ENCODE measurements at places on chromosomes 6 and 20.

DNA sequence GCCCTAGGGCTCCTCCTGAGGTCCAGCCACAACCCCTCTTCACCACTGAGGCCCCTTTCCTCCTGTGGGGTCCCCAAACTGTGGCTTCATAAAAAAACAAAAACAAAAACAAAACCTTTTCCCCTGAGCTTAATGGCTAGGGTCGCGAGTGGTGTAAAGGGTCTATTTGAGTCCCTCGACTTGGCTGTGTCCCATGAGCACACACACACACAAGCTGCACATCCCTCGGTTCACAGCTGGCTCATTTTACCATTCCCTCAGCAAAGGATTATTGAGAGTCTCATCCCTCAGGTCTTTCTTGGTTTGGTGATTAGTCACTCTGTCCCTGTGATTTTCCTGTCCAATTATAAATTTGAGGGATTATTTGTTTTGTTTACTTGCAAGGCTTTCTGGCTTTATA is 206.1 kb upstream of the SASH1 start:
- DNase-seq: no peak

GRCh38 chr6:159463119-159463829 is 229.8 kb downstream of the SOD2 start:
- no peak for DNase-seq

DNA sequence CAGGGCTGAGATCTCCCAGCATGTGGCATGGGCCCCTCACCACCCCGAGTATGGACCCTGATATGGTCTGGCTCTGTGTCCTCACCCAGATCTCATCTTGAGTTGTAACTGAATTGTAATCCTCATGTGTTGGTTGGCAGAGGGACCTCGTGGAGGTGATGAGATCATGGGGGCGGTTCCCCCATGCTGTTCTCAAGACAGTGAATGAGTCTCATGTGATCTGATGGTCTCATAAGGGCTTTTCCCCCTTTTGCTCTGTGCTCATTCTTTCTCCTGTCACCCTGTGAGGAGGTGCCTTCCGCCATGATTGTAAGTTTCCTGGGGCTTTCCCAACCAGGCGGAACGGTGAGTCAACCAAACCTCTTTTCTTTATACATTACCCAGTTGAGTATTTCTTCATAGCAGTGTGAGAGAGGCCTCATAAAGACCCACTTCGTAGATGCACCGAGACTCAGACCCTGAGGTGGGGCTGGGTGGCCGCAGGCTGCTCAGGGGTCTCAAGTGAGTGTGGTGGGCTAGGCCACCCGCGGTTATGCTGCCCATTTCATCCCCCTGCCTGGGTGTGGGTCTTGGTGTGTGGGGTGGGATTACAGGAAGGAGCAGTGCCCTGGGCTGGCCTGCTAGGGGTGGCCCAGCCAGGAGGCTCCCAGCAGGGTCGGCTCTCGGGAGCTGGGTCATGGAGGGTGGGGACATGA is 26.2 kb upstream of the GATA5 start:
- DNase-seq: peak; percentile 47

DNA sequence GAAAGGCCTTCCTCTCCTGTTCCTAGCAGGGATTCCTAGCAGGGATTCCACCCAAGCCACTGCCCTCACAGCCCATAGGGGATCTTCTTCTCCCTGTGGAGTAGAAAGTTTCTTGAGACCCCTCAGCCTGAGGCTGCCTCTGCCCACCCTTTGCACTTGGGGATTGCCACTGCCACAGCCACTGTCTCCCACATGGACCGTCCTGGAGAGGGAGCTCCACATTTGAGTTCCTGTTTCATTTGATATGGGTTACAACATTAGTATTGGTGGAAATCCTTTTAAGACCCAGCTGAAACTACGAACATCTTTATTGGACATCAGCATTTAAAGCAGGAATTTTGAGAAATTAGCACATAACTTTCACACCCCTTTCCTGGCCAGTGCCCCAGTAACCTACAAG is 25.6 kb downstream of the HLA-G start:
- DNase-seq: no peak

GRCh38 chr6:14644381-14644780 is 526.8 kb downstream of the CD83 start:
- DNase-seq: no peak

DNA sequence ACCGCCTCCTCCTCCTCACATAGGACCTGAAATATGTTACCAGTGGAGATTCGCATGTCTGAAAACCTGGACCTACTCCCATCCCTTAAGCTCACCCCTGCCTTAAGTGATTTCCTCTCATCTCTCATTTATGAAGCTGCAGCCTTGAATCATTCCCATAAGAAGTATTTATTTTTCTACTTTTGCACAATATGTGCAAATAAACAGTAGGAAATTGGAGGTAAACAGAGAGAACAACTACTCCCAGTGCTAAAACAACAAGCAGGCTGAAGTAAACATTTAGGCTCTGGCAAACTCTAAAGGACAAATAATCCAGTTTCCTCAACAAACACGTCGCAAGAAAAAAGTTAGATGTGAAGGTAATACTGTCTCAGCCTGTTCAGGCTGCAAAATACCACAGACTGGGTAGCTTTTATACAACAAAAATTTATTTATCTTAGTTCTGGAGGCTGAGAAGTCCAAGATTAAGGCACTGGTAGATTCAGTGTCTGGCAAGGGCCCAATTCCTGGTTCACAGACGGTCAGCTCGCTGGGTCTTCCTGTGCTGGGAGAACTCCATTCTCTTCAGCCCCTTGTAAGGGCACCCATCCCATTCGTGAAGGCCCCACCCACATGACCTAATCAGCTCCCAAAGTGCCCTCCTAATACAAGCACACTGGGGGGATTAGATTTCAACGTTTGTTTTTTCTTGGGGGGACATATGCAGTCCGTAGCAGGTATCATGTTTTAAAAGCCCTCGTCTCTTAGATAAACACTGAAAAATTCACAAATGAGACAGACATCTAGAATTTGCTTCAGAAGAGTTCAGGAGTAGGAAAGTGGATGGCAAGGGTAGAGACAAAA is 15.6 kb downstream of the SPATA2 start:
- no peak for DNase-seq

DNA sequence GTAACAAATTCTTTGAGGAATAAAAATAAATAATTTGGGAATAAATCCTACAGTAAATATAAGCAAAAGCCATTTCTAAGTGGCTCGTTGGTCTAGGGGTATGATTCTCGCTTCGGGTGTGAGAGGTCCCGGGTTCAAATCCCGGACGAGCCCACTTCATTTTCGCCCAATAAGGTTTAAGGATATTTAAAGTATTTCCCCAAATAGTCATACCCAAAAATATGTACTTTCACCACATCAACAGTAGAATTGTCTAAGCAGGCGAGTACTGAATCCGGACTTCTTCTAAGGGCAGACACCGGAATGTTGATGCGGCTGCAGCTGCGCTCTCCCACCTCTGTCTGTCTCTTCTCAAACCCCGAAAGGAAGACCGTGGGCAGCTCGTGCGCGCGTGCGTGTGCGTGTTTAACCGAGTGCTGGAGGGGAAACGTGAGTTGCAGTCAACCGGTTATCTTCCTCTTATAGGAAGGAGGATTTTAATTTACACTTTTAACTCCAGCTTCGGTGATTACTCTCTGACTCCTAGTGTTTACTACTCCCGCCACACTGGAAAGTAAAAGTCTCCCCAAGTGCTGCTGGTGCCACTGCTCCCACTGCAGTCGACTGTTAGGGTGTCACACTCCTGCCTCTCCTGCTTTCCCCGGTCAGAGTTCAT is 155.7 kb upstream of the PRSS16 start:
- DNase-seq: no peak

- no peak for DNase-seq
These were observed 33.7 kb downstream of the PYGB start for GRCh38 chr20:25281541-25281991.

- no peak for DNase-seq
These were observed 12.8 kb upstream of the KHDRBS2 start for GRCh38 chr6:62298745-62299392.

DNA sequence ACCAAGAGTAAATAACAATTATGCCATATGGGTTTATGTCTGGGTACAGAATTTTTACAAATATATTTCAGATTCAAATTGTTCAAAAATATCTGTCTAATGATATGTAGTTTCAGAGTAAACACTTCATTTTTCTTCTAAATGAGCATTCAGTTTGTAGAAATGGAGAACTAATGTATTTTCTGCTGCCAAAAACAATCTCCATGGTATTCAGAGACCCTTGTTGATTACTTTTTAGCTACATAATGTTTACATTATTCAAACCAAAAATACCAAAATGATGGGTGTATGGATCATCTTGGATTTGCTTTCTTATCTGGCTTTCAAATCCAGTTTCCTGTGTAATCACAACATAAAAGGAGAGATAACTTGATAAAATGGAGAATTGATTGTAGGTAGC is 576.0 kb upstream of the CDH4 start:
- no peak for DNase-seq

DNA sequence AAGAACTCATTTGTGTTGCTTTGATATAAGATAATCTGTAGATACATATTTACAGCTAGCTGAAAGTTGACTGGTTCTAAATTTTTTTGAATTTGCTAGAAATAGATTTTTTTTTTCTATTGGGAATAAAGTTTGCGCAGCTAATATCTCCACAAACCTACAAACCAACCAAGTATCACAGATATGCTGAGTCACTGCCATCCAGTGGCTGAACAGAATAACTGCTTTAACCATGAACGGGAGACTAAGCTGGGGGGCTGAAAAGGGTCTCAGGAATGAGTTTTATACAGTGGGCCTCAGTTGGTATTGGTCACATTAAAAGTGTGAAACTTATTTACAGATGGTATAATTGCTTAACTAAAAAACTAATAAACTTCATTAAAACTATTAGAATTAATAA is 326.7 kb upstream of the CNR1 start:
- DNase-seq: peak; percentile 5

GRCh38 chr6:166852451-166852975 is 103.8 kb downstream of the RNASET2 start:
- DNase-seq: no peak

GRCh38 chr6:31453259-31453658 is 44.7 kb upstream of the MICB start:
- DNase-seq: no peak

- no peak for DNase-seq
These were observed 111.5 kb upstream of the KCNG1 start for GRCh38 chr20:51134405-51134804.

DNA sequence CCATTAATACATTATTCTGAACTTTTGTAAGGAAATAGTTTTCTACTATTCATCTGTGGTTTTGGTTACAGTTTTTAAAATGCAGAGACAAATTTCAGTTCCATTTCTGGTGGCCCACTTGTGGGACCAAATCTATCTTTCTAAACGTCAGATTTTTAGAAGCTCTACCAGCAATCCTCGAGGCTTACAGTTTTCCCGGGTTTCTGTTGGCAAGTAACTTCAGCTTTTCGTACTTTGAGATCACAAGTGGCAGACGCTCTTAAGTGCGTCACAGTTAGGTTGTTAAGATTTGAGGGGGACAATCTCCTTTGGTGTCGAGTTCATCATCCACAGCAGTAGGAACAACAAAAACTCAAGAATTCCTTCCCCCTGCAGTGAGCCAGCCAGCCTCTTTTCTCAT is 60.0 kb downstream of the JARID2 start:
- no peak for DNase-seq

- DNase-seq: no peak
These were observed 599.6 kb downstream of the EPM2A start for GRCh38 chr6:145135702-145136101.

GRCh38 chr6:112618849-112619248 is 271.7 kb downstream of the RFPL4B start:
- no peak for DNase-seq

DNA sequence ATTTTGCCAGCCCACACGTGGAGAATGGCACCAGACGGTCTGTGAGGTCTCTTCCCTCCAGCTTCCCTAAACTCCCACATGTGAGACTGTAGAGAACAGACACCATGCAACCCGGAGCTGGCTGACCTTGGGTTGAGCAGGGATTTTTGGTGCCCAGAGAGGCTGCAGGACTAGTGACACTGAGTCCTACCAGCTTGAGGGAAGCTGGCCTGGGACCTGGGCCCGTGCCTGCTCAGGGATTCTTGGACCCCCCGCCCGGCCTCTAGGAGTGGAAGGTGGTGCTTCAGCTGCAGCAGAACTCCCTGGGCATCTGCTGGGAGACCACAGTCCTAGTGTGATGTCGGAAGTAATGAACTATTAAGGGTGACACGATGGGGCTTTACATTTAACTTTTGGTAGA is 3.2 kb downstream of the PSMG4 start:
- DNase-seq: no peak

DNA sequence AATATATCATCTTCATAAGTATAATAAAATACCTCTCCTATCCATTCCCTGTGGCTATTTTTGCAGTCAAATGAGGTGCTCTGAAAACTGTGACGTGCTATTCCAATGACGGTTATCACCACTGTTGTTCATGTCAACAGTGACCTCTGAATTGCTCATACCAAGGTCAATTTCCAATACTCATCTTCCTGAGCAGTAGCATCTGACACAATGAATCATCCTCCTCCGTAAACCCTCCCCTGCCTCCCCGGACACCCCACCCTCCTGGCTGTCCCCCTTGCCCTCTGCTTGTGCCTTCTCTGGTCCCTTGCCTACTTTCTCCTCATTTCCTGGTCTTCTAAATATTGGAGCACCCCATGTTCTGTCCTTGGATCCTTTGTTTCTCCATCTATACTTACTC is 77.7 kb upstream of the SLC22A23 start:
- DNase-seq: no peak

DNA sequence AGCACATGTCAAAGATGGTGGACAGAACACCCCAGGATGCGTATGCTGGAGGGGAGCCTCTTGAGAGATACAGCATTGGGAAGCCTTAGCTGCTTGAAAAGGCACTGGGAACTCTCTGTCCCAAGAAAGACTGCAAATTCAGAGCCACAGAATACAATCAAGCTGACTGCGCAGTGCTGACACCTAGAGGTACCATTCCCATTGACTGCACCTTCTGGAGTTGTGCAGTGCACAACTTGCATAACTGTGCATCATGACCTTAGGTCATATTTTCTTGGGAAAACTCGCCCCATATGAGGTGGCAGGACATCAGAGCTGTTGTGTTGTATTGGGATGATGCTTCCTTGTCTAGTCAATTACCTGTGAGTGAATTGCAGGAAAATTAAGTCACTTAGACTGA is 646.5 kb upstream of the NOX3 start:
- DNase-seq: no peak

DNA sequence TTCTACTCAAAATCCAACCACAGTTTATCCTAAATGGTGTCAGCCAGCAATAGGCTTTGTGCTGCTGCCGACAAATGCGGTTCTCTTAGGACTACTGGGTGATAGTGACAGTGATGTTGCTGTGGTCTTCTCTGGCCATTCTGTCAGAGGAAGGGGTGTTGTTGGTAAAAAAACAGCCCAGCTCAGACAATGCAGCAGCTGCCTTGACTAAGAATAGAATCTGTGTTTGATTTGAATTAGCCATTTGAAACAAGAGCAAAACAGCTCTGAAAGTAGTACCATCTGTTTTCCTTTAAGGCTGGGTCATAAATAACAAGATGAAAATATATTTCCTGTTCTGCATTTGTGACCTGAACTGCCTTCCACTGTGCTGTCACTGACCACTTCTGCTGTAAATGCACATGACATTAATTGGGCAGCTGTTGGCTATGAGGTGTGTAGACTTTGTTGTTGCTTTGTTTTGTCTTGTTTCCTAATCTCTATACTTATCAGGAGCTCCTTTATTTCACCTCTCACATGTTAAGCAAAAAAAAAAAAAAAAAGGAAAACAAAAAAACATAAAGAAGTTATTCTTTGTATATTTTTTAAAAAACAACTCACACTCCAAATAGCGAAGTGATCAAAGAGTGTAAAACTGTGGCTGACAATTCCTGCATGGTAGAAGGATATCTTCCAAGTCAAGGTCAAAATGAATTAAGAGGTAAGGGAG is 497.8 kb upstream of the ARID1B start:
- DNase-seq: no peak

All from retinal pigment epithelial cell (primary cell).